GM18507 (cell line): ENCODE measurements at places on chromosomes 7 and 10.

DNA sequence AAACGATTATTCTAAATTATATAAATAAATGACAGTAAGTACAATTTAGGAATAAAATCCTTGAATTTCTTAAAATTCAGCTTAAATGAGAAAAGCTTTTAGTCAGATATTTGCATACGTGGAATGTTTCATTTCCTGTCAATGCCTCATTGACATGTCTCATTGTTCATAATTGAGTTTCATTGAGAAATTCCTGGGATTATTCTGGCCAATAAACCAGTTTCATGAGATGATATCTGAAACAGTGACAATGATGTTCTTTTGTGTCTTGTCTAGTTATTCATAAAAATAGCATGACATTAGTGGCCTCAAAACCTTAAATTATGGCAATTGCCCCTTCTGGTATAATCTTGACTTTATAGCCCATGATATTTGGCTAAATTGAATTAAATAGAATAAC, 95.8 kb downstream of the DKK1 start:
- no peak for DNase-seq

DNA sequence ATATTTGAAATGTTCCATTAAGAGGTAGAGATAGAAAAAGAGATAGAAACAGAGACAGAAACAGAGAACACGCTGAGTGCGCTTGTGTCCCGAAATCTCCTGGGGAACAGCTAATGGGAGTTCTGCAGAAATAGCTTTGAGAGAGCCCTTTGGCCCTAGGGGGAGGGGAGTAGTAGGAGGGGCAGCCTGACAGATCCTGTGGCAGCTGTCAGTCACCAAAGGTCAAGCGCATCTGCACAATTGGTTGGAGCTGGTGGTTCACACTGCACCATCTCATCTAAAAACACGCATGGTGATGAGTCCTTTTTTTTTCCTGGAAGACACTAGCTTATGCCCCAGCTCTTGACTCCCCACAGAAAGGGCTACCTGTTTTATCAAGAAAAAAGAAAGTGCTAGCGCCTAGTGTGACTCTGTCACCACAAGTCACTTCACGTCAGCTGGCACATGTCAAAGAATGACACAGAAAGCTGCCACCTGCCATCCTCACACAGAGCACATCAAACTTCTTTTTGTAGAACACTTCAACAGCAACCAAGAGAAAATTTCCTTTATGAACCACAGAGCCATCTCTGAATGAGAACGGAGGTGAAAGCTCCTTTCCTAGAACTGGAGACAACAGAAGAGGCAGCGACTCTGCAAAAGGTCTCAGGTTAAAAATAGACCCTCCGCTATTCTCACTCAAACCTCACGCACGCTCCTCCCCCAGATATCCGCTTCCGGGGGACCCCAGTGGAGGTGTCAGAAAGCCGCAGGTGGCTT, 125.7 kb downstream of the GFRA1 start:
- DNase-seq, result no peak

- DNase-seq, result no peak
These were observed 124.6 kb upstream of the CDK13 start for GRCh38 chr7:39825401-39825980.

DNA sequence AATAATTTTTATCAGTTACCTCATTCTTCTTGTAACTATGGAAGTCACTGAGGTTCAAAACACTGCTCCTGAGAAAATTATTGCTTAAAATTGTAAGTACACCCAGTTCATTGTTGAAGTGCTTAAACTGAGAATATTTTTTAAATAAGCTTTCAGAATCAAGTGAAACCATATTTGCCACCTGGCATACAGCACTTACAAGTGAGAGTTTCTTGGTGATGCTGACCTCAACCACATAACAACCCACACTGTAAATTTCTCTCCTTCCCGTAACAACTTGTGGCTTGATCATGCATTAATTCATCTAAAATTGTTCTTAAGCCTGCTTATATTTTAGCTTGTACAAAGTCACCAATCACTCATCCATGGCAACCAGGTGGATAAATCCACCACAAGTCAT, 34.0 kb downstream of the IMMP2L start:
- DNase-seq, result no peak

DNA sequence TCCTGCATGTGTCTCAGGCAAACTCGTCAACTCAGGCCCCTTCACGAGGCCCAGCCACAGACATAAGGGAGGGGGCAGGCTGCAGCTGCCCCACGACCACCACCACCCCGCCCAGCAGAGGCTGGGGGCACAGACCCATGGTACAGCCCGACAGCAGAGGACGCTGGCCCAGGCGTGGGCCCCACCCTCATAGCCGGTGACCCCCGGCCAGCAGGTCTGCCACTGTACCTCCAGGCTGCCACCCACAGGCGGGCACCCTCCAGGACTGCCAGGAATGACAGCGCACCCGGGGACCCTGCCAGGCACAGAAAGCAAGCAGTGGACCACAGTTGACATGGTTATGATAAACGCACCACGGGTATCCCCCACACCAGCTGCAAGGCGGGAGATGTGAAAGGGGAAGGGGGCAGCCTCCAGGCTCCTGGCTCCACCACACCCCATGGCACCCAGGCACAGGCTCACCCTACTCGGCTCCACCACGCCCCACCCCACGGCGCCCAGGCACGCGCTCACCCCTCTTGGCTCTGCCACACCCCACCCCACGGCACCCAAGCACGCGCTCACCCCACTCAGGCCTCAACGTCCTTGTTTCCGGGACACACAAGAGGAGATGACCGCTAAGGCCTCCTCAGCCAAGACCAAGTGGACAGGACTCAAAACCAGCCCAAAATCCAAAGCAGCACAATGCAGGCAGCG, 135.9 kb downstream of the MAD1L1 start:
- DNase-seq, result no peak

GRCh38 chr10:22934726-22935125, 6.9 kb downstream of the ARMC3 start:
- DNase-seq, result no peak

DNA sequence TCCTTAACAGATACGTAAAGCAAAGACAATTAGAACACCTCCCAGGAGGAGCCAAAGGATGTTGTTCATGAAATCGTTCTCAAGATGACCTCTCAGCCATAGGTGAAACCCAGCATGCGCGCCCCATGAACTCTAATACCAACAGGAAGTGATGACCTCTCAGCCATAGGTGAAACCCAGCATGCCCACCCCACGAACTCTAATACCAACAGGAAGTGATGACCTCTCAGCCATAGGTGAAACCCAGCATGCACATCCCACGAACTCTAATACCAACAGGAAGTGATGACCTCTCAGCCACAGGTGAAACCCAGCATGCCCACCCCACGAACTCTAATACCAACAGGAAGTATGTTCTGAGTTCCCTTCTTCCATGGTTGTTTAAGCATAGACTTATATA, 205.2 kb upstream of the ADARB2 start:
- DNase-seq, result no peak

GRCh38 chr7:98177553-98177952, 33.7 kb upstream of the BHLHA15 start:
- DNase-seq, result no peak

GRCh38 chr7:69768986-69769595, 170.8 kb downstream of the AUTS2 start:
- no peak for DNase-seq

- DNase-seq, result no peak
These were observed 635.6 kb upstream of the SORCS1 start for GRCh38 chr10:107800061-107800460.

- no peak for DNase-seq
These were observed 122.6 kb downstream of the DOCK1 start for GRCh38 chr10:127027786-127028185.

DNA sequence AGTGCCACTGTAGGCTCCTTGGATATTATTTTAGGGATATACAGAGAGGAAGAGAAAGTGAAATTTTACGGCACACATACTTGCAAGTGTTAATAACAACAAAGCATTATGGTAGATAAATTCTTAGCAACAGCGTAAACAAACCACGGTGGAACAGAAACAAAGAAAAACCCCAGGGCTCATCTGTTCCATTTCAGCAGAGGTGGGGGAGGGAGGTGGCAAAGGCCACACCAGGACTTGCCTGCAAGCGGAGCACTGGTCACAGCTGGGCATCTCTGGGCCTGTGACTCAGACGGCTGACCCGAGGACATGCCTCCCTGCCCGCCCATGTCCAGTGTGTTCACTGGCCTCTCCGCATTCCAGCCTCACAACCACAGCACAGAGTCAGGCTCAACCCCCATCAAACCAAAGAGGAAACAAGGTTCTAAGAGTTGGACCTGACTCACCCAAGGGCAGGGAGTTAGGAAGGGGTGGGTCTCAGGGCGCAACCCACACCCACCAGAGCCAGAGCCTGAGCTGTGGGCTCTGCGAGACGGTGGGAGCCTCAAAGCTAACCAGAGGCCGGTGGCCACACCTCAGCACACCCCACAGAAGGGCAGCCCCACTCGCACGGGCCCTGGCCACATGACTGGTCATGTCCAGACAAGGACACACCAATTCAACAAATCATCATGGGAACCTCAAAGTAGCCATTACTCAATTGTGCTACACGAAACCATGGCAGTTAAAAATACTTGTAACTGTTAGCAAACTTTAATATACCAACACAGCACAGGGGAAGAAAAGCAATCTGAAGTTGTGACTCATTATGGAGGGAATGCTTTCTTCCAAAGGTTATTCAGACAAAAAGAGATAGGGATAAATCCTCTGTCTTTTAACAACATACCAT, 10.7 kb downstream of the ESYT2 start:
- DNase-seq, result peak; percentile 35

DNA sequence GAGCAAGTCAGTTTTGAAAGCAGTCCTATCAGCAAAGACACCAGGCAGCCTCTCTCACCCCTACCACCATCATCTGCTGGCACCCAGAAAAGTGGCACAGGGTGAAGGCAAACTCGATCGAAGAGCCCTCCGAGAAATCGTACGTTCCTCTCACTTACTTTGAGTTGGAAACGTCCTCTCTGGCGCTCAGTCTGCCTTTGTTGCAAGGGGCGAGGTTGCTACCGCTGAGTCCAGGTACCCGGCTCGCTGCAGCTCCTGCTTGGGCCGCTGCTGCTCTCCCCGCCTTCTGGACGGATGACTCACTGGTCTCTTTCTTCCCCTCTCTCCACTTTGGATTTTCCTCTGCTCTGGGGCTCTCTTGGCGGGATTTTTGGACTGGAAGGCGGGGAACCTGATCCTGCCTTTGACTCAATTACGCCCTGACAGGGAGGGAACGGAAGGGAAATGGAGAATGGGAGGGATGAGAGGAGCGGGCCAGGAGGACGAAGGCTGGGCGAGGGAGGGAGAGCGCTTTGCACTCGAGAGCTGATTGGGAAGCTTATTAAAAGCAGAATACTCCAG, at the start of gene PTN:
Gene PTN, minus strand, starts transcription at position 453 of the 561 bp plus-strand sequence. CDS start 88,760 bp downstream, outside the sequence.
- DNase-seq, result no peak

GRCh38 chr7:137619181-137619580, 227.6 kb downstream of the DGKI start:
- no peak for DNase-seq

- no peak for DNase-seq
These were observed 32.8 kb downstream of the SLC26A4 start for GRCh38 chr7:107693396-107693795.

GRCh38 chr7:29319719-29320521, 125.3 kb downstream of the CHN2 start:
- no peak for DNase-seq

DNA sequence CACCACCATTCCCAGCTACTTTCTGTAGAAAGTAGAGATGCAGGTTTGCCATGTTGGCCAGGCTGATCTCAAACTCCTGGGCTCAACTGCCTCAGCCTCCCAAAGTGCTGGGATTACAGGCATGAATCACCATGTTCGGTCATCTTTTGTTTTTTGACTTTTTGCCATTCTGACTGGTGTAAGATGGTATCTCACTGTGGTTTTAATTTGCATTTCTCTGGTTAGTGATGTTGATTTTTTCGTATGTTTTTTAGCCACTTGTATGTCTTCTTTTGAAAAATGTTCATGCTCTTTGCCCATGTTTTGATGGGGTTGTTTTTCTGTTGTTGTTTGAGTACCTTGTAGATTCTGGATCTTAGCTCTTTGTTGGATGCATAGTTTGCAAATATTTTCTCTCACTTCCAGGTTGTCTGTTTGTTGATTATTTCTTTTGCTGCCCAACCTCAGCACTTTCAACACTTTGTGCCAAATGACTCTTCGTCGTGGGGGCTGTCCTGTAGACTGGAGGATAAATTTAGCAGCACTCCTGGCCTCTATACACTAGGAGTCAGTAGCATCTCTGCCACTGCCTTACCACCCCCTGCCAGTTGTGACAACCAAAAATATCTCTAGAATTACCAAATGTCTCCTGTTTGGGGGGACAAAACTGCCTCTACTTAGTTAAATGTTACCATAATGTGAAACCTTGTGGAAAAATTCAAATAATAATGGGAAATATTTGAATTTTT, 6.5 kb upstream of the CPED1 start:
- no peak for DNase-seq

DNA sequence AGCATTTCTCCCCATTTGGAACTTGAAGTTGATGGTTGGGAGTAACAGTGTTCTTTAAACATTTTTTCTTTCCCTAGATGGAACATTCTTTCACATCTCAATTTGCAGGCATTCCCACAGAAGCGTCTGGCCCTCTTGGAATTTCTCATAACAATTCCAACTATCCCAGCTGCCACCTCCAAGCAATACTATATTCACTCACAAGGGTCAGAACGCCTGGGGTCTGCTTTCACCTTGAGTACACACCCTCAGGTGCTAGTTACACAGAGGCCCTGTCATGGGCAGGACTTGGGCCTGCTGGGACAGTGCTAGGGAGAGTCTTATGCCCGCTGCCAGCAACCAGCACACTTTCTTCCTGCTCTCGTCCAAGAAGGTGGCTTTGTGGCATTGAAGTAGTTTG, 136.5 kb downstream of the JCAD start:
- no peak for DNase-seq

DNA sequence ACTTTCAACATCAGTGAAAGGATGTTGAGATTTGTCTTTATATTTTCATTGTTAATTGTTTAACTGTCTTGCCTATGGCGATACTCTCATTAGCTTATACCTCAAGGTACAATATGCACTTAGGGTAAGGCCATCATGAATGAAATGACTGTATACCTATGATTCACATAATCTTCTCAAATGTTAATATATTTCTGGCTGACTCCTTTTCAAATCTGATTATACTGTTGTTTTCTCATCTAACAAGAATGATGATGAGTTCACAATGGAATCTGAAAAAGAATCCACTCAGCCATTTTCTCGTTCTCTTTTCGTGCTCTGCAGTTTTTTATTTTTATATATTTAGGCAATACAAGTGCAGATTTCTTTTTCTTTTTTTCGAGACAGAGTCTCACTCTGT, 159.1 kb downstream of the ARHGAP12 start:
- no peak for DNase-seq

DNA sequence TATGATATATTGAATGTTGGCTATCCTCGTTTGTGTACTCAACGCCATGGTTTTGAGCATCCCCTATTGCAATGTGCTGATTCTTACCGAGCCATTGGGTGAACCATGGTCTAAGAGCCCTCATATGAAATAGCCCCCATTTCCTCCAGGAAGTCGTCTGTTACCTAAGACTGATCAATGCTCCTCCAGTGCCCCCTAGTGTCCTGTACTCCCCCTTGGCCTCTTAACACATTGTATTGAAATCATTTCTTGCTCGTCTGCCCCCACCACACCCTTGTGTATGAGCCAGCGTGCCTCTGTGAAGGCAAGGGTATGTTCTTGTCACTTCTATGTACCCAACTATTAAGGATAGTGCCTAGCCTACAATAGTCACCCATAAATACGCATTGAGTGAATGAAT, 11.2 kb upstream of the SLC35B4 start:
- DNase-seq, result peak; percentile 8
